ENCODE measurements at places on chromosomes 6 and 20. TPM values are rescaled to one million over a fixed set of nuclear protein-coding genes. Genes with fewer than 3 reads are reported as not detected.
A peak's percentile ranks its signal among the peaks of the same experiment; 100 is the strongest.

DNA sequence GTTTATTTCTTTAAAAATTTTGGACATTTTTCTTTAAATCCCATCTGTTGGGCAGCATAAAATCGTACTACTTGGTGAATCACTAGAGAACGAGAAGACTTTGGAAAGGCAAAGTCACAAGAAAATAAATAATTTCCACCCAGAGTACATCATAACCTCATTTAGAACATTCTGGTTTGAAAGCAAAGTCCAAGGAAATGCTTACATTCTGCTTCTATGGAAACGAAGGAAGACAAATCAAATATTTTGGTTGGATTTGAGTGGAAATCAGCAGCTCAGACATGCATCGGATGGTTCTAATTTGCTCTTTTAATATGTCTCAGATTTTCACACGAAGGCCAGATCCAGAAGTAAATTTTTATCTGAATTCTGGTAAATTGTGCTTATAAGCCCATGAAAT is 60.7 kb upstream of the LTV1 start:
- DNase-seq, result no peak

- no peak for DNase-seq
These were observed at the start of gene BPIFB4 for GRCh38 chr20:33079259-33079658. TSS of gene BPIFB4 (plus strand) at chr20:33079643. CDS start at chr20:33081527, 1,884 bp downstream.

DNA sequence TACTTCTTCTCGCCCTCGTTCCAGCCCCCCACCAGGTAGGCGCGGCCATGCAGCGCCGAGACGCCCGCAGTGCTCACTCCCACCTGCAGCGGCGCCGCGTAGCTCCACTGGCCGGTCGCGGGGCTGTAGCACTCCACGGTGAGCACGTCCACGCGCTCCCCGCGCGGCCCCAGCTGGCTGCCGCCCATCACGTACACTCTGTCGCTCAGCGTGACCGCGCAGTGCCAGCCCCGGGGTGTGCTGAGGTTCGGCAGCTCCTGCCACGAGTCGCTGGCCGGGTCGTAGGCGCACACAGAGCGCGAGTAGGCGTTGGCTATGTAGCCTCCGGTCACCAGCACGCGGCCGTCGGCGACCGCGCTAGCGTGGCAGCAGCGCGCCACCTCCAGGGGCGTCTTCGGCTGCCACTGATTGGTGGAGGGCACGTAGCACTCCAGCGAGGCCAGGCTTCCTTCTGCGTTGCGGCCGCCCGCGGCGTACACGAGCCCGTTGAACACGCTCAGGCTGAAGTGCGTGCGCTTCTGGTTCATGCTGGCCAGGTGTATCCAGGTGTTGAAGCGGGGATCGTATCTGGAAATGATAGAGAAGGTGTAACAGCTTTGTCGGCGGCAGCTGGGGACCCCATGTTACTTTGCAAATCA is 13.7 kb downstream of the KLHL31 start:
- DNase-seq, result peak; percentile 80

DNA sequence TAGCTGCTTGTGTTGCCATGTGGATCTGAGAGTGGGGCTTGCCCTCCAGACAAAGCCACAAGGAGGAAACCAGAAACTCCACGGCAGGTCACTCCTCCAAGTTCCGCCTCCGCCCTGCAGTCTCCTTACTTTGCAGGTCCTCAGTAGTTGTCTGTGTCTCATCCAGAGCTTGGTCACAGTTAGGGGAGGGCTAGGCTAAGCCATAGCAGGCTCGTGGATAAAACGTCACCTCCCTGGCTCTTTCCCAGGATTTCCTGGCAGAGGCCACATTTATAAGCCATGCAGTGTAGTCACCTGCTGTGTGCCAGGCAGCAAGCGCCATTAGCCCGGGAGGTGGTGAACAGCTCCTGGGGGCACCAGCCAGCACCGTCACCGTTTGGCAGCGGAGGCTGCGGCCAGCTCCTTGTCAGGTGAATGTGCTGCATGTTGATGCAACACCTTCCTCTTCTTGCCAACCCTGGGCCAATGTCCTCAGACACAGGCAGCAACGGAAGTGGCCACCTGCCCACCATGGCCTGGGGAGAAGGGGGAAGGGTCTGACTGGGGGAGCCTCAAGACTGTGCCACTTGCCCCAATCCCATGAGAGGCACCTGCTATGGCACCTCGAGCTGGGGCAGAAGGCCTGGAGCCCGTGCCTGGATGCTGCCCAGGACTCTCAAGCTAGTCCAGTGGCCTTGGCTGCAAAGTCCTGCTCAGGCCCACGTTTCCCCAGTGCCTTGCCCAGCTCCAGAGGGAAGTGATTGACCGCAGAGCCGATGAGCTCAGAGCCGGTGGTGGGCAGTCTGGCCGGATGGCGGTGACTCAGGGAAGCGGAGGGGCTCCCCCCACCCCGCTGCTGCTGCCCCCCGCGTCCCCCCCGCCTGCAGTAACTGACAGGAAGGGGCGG is 39.0 kb upstream of the SLCO4A1 start:
- peak; percentile 79 for DNase-seq

GRCh38 chr20:52405417-52405816 is 213.8 kb upstream of the ZFP64 start:
- DNase-seq, result no peak

SRPK1 gene
- total RNA-seq, result 16.2 TPM

All from ascending aorta (tissue), 2 donors.